Activated T-helper 1 cell treated with anti-CD3 and anti-CD28 coated beads, Interleukin-12 subunit alpha, Interleukin-12 subunit beta, Interleukin-2, Interleukin-4 antibody, amounts not matched to agents 30 ng/mL and 10 ng/mL and 1 ng/mL, durations not matched to agents 14 hours and 24 hours and 36 hours (primary cell): ENCODE measurements at places on chromosomes 12 and 14. TPM values are rescaled to one million over a fixed set of nuclear protein-coding genes. Genes with fewer than 3 reads are reported as not detected.

GRCh38 chr12:108090932-108091678, 38.0 kb upstream of the WSCD2 start:
- no peaks in the 10 kb centered on the region for H3K4me1 ChIP-seq
- H3K27ac ChIP-seq: no peak overlapping the region
- no peaks in the 10 kb centered on the region for H3K36me3 ChIP-seq
- no peaks in the 10 kb centered on the region for H3K27me3 ChIP-seq

GRCh38 chr12:100346660-100347059, 10.2 kb upstream of the SLC17A8 start:
- H3K27me3 ChIP-seq: peaks cover 13% of the 10 kb centered on the region
- H3K36me3 ChIP-seq: peaks cover 4% of the 10 kb centered on the region
- no peaks in the 10 kb centered on the region for H3K4me1 ChIP-seq
- no peak for DNase-seq
- H3K27ac ChIP-seq: no peak overlapping the region

- no peaks in the 10 kb centered on the region for H3K27me3 ChIP-seq
- no peaks in the 10 kb centered on the region for H3K36me3 ChIP-seq
- no peak overlapping the region for H3K4me3 ChIP-seq
- peaks cover 5% of the 10 kb centered on the region for H3K4me1 ChIP-seq
Measured at GRCh38 chr14:68239988-68240771, 420.6 kb downstream of the RAD51B start.

DNA sequence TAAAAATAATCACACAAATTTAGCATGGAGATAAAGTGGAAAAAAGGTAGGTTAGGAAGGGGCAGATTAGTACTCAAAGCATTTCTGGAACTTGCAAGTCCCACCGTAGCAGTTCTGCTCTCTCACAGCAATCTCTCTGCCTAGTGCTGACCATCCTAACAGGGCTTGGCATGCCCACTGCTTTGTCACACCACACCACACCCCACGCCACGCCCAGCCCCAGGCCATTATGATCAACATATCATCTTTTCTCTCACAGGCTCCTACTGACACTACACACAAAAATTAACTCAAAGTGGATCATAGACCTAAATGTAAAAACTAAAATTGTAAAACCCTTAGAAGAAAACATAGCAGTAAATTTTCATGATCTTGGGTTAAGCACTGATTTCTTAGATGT, 273.7 kb downstream of the DAD1 start:
- no peak for DNase-seq
- no peaks in the 10 kb centered on the region for H3K4me1 ChIP-seq
- H3K27me3 ChIP-seq: no peaks in the 10 kb centered on the region

DNA sequence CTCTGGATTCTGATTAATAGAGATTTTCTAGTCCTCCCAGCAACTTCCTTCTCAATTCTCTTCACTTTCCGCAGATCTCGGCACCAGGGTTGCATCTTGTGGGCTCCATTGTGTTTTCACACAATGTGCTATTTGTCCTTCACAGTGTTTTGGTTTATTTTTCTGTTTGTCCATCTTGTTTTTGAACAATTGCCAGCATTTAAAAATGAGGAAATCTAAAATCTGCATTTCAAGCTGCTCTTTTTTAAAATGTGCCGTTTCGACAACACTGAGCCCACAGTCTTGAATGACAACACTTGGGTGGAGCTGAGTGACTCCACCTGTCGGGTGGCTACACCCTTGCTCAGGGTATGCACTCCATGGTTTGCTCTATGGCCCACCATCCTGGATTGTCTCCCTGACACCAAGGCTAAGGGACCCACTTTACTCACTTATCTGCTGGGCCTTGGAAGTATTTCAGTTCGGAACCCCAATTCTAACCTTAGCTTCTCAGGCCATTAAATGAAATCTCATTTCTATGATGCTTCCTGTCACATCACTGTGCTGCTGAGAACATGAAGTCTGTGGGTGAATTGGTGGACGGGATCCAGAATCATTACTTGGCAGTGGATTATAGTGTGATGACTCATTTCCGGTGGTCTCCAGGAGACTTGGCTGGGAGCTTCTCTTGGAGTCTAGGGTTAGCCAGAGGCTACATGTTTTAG, 3.4 kb upstream of the MYRFL start:
- DNase-seq: no peak
- H3K27me3 ChIP-seq: no peaks in the 10 kb centered on the region

- DNase-seq: no peak
- no peak overlapping the region for H3K4me3 ChIP-seq
- no peak overlapping the region for H3K27ac ChIP-seq
- no peaks in the 10 kb centered on the region for H3K36me3 ChIP-seq
- no peaks in the 10 kb centered on the region for H3K4me1 ChIP-seq
Measured at GRCh38 chr12:69130064-69130463, 109.3 kb upstream of the CPSF6 start.

GRCh38 chr12:123965382-123965781, 7.2 kb downstream of the CCDC92 start:
- peaks cover 7% of the 10 kb centered on the region for H3K36me3 ChIP-seq
- peaks cover 20% of the 10 kb centered on the region for H3K27me3 ChIP-seq
- no peak overlapping the region for H3K4me3 ChIP-seq
- peaks cover 14% of the 10 kb centered on the region for H3K4me1 ChIP-seq
- DNase-seq: no peak
- H3K27ac ChIP-seq: no peak overlapping the region

GRCh38 chr12:107657133-107657532, 28.5 kb upstream of the PWP1 start:
- H3K4me1 ChIP-seq: peaks cover 4% of the 10 kb centered on the region
- peak overlapping the region; percentile 34 for H3K27ac ChIP-seq
- no peak for DNase-seq

DNA sequence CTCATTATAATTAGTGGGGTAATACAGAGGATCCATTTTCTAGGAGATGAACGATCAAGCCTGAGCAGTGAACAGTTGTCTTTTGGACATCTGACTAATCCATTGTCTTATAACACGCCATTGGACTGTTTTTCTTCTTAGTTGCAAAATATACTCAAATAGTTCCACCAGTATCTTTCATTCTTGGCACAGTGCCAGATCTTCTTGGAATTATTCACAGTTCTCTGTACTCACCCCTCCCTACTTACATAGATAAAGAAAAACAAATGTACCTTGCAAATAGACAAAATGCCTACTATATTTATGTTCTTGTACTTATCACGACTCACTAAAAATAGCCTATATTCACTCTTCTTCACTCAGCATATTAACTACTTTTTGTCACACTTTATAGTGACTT, 3.8 kb downstream of the CBLN3 start:
- H3K4me1 ChIP-seq: peaks cover 30% of the 10 kb centered on the region
- peaks cover 2% of the 10 kb centered on the region for H3K36me3 ChIP-seq
- H3K27me3 ChIP-seq: no peaks in the 10 kb centered on the region
- no peak overlapping the region for H3K4me3 ChIP-seq
- H3K27ac ChIP-seq: peak overlapping the region; percentile 7

- no peak for DNase-seq
- H3K4me3 ChIP-seq: no peak overlapping the region
- no peak overlapping the region for H3K27ac ChIP-seq
- H3K4me1 ChIP-seq: no peaks in the 10 kb centered on the region
- no peaks in the 10 kb centered on the region for H3K27me3 ChIP-seq
Measured at GRCh38 chr12:116766285-116766684, 28.2 kb downstream of the RNFT2 start.

DNA sequence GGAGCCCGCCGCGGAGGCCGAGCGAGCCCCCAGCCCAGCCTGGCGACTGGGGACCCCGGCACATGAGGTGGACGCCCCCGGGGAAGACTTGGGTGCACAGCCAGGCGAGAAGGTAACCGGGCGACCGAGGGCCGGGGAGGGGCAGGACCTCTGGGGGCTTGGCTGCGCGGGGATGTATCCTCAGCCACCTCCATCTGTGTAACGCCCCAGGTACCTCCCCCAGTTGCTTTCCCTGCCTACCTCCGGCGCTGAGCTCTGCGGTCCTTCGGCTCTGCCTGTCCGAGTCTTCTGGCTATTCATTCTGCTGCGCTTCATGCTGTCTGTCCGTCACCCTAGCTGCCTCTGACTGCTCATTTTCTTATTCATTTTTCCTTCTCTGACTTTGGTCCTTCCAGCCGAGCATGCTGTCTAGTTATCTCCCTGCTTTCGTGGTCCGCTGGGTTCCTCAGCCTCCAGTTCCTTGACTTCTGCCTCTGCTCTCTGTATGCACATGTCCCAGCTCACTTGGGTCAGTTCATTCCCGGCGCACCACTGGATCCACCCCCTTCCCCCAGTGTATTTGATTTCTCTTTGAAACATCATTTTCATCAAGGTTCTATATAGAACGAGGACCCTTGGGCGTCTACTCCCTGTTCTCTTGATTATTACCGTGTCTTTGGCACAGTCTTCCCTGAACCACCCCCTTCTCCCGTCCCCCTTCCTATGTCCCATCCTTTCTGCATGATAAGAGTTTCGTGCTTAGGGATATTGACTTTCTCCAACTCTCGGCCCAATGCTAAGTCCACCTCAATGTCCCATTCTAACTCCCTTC, 612 bp downstream of the PHC1 start:
- H3K36me3 ChIP-seq: no peaks in the 10 kb centered on the region
- H3K4me1 ChIP-seq: peaks cover 8% of the 10 kb centered on the region
- peaks cover 21% of the 10 kb centered on the region for H3K27me3 ChIP-seq
- no peak overlapping the region for H3K27ac ChIP-seq

DNA sequence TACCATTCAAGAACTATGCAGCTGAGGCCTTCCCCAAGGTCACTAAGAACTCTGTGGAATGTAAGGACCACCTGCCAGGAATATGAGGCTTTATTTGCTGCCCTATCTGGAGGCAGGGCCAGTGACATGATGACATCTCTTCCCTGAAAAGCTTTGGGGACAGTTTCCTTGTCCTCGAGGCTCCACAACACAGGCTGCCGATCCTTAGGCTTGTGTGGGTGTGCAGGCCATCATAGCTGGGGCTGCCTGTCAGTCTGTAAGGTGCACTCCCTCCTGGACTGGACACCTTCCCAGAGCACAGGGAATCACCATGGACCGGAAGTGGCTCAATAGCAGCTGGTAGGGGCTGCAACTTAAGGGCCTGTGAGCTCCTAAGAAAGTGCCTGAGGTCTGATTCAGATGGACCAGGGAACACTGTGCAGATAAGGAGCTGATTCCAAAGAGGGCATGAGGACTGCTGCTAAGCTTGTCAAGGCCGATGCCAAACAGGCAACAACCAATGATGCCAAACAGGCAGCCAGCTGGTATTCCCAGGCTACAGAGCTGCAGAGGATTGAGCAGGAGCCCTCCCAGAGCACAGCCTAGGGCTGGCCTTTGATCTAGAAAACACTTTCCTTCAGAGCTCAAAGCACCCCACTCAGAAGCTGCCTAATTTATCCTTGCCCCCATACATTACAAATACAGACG, 84.3 kb downstream of the CRACR2A start:
- H3K36me3 ChIP-seq: peaks cover 39% of the 10 kb centered on the region
- H3K4me1 ChIP-seq: peaks cover 24% of the 10 kb centered on the region
- H3K27ac ChIP-seq: no peak overlapping the region
- H3K4me3 ChIP-seq: no peak overlapping the region
- no peaks in the 10 kb centered on the region for H3K27me3 ChIP-seq

DNA sequence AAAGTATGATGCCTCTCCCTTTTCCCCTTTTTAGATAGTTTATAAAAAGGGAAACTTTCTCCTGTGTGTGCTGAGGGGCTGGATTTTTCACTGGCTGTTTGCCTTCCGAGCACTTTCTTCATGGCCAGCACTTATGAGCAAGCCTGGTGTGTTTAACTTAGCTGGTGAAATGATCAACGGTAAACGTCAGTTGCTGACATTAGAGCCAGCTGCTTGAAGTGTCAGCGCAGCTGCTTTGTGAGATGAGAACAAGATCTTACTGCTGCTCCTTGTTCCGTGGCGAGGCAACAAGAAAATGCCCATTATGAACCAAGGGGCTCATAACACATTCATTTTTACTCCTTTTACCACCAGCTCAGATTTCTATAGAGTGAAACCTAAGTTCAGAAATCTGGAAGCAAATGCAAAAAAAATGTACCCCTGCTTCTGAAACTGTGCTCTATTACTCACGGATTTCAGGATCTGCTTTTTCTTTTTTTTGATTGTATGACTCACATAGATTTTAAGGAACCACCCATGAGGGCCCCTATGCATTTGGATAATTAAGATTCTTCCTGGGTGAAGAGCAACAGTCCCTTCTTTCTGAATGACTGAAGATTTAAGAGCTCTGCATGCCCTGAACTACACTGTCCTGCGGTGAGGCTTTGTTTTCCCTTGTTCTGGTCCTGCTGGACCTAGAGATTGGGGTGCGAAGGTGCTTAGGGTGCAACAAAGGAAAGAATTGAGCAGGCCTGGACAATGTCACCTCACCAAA, 74.3 kb upstream of the CPM start:
- peak overlapping the region; percentile 21 for H3K27ac ChIP-seq
- H3K4me1 ChIP-seq: peaks cover 14% of the 10 kb centered on the region
- no peaks in the 10 kb centered on the region for H3K36me3 ChIP-seq
- peaks cover 8% of the 10 kb centered on the region for H3K27me3 ChIP-seq
- no peak overlapping the region for H3K4me3 ChIP-seq
- no peak for DNase-seq

- H3K27ac ChIP-seq: no peak overlapping the region
- H3K4me1 ChIP-seq: no peaks in the 10 kb centered on the region
- H3K36me3 ChIP-seq: no peaks in the 10 kb centered on the region
Measured at GRCh38 chr14:92417759-92418158, 94.8 kb downstream of the SLC24A4 start.

- peaks cover 4% of the 10 kb centered on the region for H3K36me3 ChIP-seq
- no peak overlapping the region for H3K4me3 ChIP-seq
- H3K4me1 ChIP-seq: no peaks in the 10 kb centered on the region
Measured at GRCh38 chr14:104524726-104525125, 54.8 kb upstream of the C14orf180 start.

DNA sequence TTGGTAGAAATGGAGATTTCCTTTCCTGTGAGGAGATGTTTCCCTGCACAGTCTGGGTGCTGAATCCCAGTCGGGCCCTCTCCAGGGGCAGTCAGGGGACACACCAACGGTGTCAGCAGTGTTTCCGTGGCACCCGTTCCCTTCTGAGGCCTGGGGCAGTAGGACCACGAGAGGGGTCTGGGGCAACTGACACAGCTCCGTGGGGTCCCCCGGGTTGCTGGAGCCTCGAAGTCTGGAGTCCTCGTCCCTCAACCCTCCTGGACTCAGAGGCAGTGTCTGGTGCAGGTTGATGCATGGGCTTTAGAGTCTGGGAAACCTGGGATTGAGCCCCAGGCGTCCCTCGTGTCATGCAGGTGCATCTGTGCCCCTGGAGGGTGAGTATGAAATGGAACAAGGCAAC, 327.3 kb downstream of the ADGRD1 start:
- H3K27ac ChIP-seq: no peak overlapping the region
- no peaks in the 10 kb centered on the region for H3K27me3 ChIP-seq
- DNase-seq: no peak
- no peak overlapping the region for H3K4me3 ChIP-seq
- H3K4me1 ChIP-seq: no peaks in the 10 kb centered on the region

GRCh38 chr14:90815822-90816662, at the start of gene TTC7B:
TSS of gene TTC7B (minus strand) at chr14:90816430. CDS start at chr14:90816295, 135 bp downstream.
- DNase-seq: no peak
- H3K4me3 ChIP-seq: peak within 1 kb of the TSS; percentile 76
- peaks cover 42% of the 10 kb centered on the region for H3K27me3 ChIP-seq
- H3K27ac ChIP-seq: no peak within 1 kb of the TSS
- H3K4me1 ChIP-seq: peaks cover 9% of the 10 kb centered on the region

GRCh38 chr12:50887191-50887590, 44.5 kb downstream of the TMPRSS12 start:
- no peaks in the 10 kb centered on the region for H3K36me3 ChIP-seq
- peaks cover 2% of the 10 kb centered on the region for H3K27me3 ChIP-seq
- no peak overlapping the region for H3K27ac ChIP-seq
- H3K4me3 ChIP-seq: no peak overlapping the region
- H3K4me1 ChIP-seq: no peaks in the 10 kb centered on the region

The KLRD1 gene
- total RNA-seq: 2.5 and 2.7 TPM in 2 replicates

The FAM161B gene
- total RNA-seq: 0.76 and 0.83 TPM in 2 replicates

The OTX2 gene
- not detected in 2 replicates for total RNA-seq

The PZP gene
- not detected in 2 replicates for total RNA-seq

The ARMH4 gene
- total RNA-seq: not detected in 2 replicates

The RFC5 gene
- total RNA-seq: 73.8 and 87.0 TPM in 2 replicates

The ZBTB39 gene
- 10.3 and 11.2 TPM in 2 replicates for total RNA-seq

The MDP1 gene
- total RNA-seq: 11.6 and 12.9 TPM in 2 replicates

The ETFBKMT gene
- 0.62 and 0.69 TPM in 2 replicates for total RNA-seq

The SENP1 gene
- total RNA-seq: 51.3 and 52.2 TPM in 2 replicates

The KLRC2 gene
- total RNA-seq: not detected in 2 replicates

The LRRC10 gene
- not detected in 2 replicates for total RNA-seq
